B cell (primary cell): ENCODE measurements at places on chromosomes 2 and 18. TPM values are rescaled to one million over a fixed set of nuclear protein-coding genes. Genes with fewer than 3 reads are reported as not detected.

MARCHF4 gene
- not detected in 2 replicates for total RNA-seq

ANKRD62 gene
- total RNA-seq = not detected in 2 replicates

ALLC gene
- total RNA-seq = not detected in 2 replicates

GRCh38 chr2:239293775-239294430, 106.9 kb downstream of the HDAC4 start:
- peak; percentile 70 for DNase-seq

GRCh38 chr18:61157451-61157850, 175.8 kb upstream of the CDH20 start:
- no peak for DNase-seq

GRCh38 chr2:240602266-240603050, 15.9 kb downstream of the CAPN10 start:
- no peak for DNase-seq

GRCh38 chr2:155815851-155816250, 516.7 kb downstream of the NR4A2 start:
- no peak for DNase-seq

- DNase-seq = no peak
Observed at GRCh38 chr18:79521416-79522205, 125.9 kb downstream of the NFATC1 start.

DNA sequence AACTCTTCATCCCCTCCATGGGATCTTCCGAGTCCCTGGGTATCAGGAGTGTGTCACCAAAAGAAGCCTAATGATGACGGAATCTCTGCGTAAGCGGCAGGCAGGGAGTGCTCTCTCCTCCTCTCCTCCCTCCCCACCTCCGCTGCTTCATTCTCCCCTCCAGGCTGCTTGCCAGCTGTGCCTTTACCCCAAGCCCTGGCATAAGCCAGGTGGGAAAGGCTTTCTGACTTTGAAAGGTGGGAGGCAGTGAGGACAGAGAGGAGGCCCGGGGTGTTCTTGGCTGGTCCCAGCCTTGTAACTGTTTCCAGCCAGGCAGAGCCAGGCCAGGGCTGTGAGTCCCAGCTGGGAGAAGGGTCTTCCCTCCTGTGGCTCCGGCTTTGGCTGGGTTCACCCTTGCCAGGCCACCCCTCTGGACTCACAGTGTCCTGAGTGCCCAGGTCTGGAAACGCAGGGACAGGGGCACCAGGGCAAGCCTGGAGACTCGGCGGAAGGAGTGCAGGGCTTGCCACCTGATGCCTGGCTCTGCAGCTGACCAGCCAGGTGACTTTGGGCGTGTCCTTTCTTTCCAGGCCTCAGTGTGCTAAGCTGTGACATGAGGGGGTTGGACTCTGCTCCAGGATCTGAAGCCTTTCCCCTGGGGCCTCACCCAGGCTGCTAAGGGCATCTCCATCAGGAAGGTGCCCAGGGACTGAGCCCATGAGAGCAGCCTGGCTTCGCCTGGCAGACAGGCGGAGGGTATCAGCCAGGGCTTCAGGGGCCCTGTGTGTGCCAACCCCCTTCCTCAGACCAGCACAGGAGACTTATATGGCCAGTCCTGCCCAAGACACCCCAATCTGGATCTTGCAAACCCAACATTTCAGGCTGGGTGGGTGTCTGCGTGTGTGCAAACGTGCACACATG, 32.7 kb upstream of the HPCAL1 start:
- no peak for DNase-seq

DNA sequence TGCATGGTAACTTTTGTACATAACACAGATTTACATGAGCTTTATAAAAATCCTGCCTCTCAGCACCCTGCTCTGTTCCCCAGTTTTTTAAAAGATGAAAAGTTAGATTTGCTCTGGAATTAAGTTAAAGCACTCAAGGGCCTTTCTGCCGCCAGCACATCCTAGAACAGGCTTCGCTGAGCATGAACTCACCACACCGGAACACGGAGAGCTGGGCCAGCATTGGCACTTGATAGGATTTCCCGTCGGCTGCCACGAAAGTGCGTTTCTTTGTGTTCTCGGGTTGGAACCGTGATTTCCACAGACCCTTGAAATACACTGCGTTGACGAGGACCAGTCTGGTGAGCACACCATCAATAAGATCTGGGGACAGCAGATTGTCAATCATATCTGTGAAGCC, 34.3 kb downstream of the MRPL44 start:
- DNase-seq = no peak

DNA sequence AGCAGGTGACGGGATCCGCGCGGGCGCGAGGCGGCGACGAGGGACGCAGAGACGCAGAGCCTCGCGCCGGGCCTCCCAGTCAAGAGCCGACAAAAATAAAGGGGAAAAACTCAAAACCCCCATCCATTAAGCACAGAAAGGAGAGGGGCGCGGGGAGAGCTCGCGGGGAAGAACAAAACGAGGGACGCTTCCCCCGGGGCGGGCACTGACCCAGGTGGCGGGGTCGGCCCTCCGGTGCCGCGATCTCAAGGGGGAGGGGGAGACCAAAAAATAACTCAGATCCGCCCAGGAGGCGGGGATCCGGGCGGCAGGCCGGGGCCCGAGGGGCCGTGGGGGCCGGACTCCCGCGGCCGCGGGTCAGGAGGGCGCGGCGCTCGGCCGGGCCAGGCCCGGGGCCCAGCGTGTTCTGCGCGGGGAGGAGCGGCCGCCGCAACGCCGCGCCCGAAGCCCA, 597 bp downstream of the RNF103 start:
- peak; percentile 79 for DNase-seq

- no peak for DNase-seq
Observed at GRCh38 chr2:182132605-182133004, 147.0 kb downstream of the PPP1R1C start.
